ENCODE measurements at places on chromosomes 2 and 18. TPM values are rescaled to one million over a fixed set of nuclear protein-coding genes. Genes with fewer than 3 reads are reported as not detected.

Gene DNAH7
- total RNA-seq = 1.9 TPM

Gene TGFBRAP1
- total RNA-seq = 26.5 TPM

Gene LGALSL
- 12.1 TPM for total RNA-seq

Gene MRO
- 0.55 TPM for total RNA-seq

Gene EPB41L3
- 39.5 TPM for total RNA-seq

Gene RAB12
- 54.9 TPM for total RNA-seq

Gene TBR1
- total RNA-seq = not detected

Gene RABL2A
- total RNA-seq = 4.4 TPM

Gene CFAP221
- not detected for total RNA-seq

Gene ACVR1C
- total RNA-seq = 0.40 TPM

Gene MROH2A
- not detected for total RNA-seq

Gene SF3B6
- total RNA-seq = 139 TPM

Gene GAREM1
- 0.86 TPM for total RNA-seq

Gene ADCYAP1
- 0.36 TPM for total RNA-seq

Gene LONRF2
- 1.1 TPM for total RNA-seq

Gene HTR2B
- total RNA-seq = not detected

Gene TUBA4B
- total RNA-seq = not detected

Gene NR4A2
- total RNA-seq = 12.0 TPM

Gene KATNAL2
- total RNA-seq = 2.0 TPM

Gene PLB1
- total RNA-seq = 1.3 TPM
